Activated CD4-positive, alpha-beta T cell treated with anti-CD3 and anti-CD28 coated beads for 4 hours (primary cell): ENCODE measurements at places on chromosomes 4 and X.

DNA sequence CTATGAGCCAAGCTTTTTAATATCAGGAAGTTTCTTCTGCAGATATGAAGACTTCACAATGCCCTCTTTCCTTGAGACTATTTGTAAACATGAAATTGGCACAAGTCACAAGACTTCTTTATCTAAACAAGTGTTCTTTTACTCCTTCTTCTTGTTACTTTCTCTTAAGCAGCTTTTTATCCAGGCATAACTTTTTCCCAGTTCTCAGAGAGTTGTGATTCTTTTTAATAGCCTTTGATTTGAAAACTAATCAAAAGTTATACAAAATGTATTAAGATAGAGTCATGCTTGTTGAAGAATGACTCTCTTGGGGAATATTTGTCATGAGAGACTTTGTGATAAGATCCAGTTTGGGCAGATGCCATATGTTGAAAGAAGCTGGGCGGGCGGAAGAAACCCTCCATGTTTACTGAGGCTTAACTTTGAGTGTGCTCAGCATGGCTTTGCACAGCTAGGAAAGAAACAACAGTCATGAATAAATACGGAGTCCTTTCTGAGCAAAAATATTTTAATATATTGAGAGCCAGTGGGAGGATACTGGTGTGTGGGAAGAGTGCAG is 39.3 kb downstream of the SYTL5 start:
- no peak for DNase-seq

DNA sequence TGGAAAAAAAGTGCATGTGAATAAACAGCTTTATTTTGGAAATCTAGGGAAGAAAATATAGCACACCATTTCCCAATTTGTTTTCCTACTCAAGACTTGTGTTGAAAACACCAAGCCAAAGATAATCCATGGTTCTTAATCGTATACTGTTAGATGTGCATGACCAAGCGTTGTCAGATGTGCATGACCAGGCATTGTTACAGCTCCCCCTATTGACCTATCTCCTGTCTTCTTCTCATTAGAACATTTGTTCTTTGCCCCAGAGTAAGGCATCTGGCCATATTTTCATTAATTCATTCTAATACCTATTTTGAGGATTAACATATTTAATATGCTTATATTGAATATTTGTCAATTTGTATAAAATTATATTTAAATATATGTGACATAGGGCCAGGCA is 14.4 kb upstream of the VCX start:
- DNase-seq = no peak

- no peak for DNase-seq
Observed at GRCh38 chr4:54643958-54644751, 13.6 kb upstream of the KIT start.

DNA sequence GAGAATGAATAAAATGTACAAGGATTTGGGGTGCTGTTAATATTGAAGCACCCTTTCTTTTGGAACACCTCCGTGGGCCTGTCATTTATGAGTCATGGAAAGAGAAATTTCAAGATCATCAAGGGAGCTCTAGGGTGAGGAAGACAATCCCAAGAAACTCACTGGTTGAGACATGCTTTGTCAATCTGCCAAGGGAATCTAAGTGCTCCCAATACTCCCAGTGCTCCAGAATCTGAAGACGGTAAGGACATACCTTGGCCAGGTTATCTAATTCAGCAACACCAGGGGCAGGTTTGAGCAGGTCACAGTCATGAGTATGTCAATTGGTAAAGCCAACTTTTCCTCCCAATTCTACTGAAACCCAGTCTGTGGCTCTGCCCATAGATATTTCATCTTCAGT is 556.4 kb upstream of the CPEB2 start:
- DNase-seq = no peak

- no peak for DNase-seq
Observed at GRCh38 chr4:150950657-150951288, 64.3 kb downstream of the LRBA start.

DNA sequence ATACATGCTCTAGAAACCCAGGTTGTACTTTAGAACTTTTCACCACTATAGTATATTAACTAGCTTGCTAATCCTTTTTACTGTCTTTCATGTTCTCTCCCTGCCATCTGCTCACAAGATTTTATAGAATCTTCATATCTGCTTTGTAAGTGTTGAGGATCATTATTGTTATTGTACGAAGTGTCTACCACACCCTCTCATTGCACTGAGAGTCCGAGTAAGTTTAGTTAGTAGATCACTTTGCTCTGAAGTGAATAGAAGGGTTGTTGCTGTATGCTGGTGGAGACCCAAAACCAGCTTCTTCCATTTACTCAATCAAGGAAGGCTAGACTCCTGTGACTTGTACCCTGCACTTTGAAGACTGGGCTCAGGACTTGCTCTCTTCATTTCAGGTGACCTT is 17.1 kb downstream of the GAB1 start:
- DNase-seq = no peak

- no peak for DNase-seq
Observed at GRCh38 chr4:98474408-98474844, 184.0 kb downstream of the TSPAN5 start.

DNA sequence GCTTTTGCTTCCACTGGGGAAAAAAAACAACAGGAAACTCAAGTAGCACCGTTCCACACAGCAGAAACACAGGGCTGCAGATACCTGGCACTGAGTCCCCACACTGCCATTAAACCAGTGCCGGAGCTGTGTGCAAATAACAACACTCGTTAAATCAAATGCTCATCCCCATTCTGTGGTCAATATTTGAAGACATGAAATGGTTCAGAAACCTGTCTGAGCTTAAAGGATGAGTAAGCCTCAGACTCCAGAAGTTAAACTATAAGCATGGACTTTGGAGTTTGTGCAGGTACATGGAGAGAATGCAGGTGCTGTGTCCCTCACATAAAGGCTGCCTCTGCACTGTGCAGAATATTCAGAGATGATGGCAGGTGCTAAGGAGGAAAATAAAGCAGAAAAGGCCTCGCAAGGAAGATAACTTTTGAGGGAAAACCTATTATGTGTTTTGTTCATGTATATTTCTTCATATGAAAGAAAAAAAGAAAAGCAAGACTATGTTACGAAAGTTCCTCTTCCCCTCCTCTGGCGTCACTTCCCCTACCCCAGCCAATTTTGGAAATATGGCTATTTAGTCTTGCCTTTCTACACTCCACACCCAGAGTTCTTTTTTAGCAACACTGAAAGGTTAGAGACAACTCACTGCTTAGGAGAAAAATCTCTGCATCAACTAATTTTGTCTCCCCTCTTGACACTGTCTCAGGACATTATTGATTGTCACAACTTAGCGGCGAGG is 4.6 kb downstream of the MPP1 start:
- no peak for DNase-seq

- DNase-seq = peak; percentile 27
Observed at GRCh38 chr4:105147553-105148161, 981 bp downstream of the TET2 start.

GRCh38 chrX:47584714-47585113 is 2.5 kb downstream of the TIMP1 start:
- no peak for DNase-seq

DNA sequence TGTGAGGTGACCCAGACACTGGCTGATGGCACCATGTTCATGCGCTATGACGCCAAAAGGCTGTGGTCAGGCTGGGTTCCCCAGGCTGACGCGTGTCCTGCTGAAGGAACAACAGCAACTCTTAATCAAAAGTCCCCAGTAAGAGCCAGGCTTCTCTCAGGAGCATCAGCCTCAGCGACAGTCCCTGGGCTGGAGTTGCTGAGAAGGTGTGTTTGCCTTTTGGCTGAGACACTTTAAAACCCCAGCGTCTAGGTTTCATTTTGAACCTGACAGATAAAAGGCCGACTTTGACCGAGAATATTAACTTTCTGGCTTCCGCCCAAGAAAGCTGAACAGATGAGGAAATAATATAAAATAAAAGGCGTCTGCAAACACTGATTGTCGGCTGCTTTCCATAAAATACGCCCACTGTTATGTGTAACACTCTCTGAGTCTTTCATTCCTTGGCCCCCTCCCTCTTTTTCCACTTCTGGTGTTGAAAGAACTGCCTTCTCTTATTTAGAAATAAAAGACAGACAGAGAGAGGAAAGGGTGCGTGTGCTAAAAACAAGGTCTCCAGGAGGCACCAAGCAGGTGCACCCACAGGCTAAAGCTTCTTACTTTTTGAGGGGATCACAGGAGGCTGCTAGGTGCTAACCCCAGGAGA is 373.6 kb downstream of the MID1IP1 start:
- peak; percentile 38 for DNase-seq

- DNase-seq = no peak
Observed at GRCh38 chrX:153339662-153340061, 5.7 kb downstream of the ZNF275 start.

GRCh38 chr4:166399021-166399420 is 526.0 kb downstream of the TLL1 start:
- DNase-seq = no peak

- DNase-seq = no peak
Observed at GRCh38 chr4:47287735-47288134, 175.8 kb downstream of the COMMD8 start.

GRCh38 chr4:61202638-61203435 is 2.7 kb downstream of the ADGRL3 start:
- no peak for DNase-seq

GRCh38 chr4:36054694-36055422 is 189.5 kb downstream of the ARAP2 start:
- DNase-seq = no peak

DNA sequence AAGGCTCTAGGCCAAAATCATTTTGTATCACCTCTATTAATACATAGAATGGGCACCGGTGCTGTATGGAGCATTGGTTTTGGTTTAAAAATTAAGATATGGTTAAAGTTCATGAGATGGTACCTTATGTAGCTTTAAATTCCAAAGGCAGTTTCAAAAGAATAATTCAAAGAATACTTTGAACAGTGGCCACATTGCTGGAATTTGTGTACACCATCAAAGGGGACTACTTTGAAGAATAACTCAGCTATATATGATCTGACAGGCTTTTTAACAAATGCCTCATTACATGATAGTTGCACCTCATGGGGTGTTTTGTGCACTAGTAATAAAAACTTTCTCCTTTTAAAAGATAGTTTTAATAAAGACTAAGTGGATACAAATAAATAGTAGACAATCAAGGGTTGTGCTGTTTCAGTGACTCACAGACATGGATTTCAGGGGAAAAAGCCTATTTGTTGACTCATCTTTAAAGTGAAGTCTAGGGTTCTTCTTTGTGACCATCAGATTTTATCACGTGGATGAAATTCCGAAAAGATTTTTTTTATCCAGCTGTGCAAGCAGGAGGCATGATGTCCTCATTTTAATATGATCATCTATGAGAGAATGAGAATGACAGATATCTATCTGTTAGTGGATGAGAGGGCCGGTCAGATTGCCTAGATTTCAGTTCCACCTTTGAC is 12.8 kb downstream of the MTM1 start:
- no peak for DNase-seq

- no peak for DNase-seq
Observed at GRCh38 chr4:7863911-7864681, 75.6 kb downstream of the AFAP1 start.

GRCh38 chr4:11623726-11624037 is 195.0 kb upstream of the HS3ST1 start:
- DNase-seq = no peak

DNA sequence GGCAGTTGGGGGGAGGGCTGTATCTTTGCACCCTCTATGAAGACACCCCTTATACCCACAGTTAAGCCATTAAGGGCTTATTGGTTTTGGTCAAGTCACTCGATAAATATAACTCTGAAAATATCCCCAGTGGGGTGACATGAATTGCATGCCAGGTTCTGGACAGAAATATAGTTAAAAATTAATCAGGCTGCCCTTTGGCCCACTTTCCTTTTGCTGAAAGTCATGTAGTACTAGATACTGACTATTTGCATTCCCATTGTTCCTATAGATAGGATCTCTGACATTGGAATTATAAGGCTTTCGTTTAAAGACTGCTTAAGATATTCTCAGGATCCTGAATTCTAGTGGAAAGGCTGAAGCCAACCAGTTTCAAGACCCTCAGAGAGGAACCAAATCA is 43.5 kb upstream of the LAMP2 start:
- no peak for DNase-seq

GRCh38 chr4:65668201-65669089 is 1.8 kb downstream of the EPHA5 start:
- DNase-seq = no peak

- DNase-seq = no peak
Observed at GRCh38 chr4:109378076-109378475, 55.5 kb upstream of the SEC24B start.

DNA sequence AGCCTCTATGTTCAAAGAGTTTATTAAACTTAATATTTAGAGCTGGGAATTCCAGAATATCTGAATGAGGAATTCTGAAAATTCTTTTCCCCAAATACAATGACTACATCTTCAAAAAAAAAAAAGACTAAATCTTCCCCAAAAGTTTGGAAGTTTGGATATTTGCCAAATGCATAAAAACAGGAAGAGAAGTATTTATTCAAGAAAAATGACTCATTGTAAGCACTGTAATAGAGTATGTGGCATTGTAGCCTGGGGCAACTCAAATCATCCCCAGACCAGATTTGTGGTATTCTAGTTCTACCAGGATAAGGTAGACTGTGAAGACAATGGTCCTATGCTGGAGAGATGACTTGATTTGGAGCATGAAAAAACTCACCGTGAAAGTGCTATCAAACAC is 78.5 kb upstream of the PDHA2 start:
- DNase-seq = no peak

- no peak for DNase-seq
Observed at GRCh38 chr4:8912089-8912455, 40.4 kb upstream of the HMX1 start.

DNA sequence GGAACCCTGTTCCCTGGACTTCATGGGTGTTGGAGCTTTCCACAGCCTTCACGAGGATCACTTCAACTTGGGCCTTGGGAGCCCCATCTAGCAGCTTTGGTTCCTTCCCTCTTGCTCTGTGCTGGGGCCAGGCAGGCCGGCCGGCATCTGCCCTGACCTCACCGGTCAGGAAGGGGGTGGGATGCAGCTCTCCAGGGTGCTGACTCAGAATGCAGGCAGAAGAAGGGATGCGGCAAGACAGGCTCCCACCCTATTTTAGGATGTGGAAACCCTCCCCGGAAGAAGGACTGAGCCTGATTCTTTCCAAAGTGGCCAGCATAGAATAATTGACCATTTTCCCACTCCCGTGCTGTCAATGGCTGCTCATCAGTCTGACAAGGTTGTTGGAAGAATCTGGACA is 47.1 kb downstream of the FHDC1 start:
- DNase-seq = no peak

DNA sequence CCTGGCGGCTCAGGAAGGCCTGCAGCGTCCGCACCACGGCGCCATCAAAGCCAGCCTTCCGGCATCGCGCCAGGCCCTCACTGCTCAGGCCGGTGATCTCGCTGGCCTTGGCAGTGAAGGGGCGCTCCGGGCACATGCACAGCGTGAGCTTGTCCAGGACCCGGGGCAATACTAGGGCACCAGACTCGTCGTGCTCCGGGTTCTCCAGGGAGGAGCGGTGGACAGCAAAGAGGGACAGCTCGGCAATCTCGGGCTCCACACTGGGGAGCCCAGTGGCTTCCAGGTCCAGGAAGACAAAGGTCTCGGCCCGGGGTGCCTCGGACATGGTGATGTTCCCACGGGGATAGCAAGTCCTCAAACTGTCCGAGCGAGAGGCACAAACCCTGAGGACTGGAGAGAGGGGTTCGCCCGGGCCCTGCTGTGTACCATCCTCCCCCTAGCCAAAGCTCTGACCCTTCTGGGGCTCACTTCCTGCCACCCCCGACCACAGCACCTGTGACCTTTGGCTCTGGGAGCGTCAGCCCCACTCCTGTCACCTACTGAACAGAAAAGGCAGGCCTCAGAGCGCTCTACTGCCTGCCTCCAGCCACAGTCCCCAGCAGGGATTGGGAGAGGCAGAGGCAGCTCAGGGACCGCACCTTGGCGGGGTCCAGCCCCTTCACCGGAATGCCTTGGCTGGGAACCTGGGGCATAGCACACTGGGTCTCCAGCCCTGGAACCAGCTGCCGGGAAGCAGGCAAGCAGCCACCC is 575 bp downstream of the TREX2 start:
- DNase-seq = no peak
